DMS153 (cell line): ENCODE measurements at places on chromosomes 1 and 21.

GRCh38 chr1:110880708-110881374, 7.9 kb downstream of the CD53 start:
- no peak for DNase-seq

DNA sequence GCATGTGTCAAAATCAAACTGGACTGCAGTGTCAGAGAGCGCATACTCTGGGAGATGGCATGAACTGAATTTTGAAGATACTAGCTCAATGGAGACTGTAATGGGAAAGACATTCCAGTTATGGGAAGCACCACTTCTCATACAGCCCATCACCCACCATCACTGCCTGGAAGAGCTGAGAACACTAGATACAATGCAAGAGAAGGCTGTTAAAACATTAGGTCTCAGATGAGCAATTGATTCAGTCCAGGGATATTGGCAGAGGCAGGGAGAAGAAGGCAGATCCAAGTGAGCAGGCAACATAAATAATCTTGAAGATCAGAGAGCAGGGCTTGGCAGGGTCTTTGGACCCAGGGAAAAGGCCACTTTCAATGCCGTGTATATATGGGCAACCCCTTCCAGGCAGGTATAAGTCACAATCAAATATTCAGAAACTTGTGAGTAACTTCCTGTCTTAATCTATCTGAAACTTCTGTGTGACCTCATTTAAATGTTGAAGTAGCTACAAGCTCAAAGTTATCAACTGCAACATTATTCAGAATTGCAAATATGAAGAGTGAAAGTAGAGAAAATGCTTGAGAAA, 290.3 kb upstream of the SGIP1 start:
- no peak for DNase-seq

DNA sequence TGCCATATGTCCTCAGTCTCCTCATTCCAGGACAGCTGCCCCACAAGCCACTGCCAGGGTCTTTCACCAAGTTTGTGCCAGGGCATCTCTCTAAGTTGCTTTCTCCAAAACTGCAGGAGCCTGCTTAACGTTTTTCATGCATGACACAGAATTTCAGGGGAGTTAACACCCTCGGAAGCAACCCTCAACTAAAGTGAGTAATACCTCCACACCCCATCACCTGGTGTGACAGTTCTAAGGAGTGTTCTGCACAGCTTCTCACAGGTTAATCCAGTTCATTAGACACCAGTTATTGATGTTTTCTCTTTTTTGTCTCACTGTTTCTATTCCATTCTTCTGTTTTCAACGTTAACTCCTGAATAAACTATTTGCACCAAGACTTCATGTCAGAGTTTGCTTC, 115.0 kb downstream of the BACH1 start:
- DNase-seq, result no peak

DNA sequence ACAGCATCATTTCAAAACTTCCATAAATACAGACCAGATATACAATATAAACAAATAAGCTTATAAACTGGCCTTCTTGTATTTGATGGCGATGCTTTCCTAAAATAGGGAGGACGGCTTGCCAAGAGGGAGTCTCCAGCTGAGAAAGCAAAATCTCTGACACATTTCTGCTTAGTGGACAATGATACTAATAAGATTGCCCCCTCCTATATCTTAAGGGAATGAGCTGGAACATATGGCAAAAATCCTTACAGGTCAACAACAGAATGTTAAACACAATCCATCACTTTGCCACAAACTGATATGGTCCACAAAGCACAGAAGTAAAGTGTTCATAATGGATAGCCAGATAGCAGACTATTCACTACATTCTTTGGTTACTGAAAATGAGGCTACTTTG, 7.1 kb upstream of the GADD45A start:
- DNase-seq, result no peak

DNA sequence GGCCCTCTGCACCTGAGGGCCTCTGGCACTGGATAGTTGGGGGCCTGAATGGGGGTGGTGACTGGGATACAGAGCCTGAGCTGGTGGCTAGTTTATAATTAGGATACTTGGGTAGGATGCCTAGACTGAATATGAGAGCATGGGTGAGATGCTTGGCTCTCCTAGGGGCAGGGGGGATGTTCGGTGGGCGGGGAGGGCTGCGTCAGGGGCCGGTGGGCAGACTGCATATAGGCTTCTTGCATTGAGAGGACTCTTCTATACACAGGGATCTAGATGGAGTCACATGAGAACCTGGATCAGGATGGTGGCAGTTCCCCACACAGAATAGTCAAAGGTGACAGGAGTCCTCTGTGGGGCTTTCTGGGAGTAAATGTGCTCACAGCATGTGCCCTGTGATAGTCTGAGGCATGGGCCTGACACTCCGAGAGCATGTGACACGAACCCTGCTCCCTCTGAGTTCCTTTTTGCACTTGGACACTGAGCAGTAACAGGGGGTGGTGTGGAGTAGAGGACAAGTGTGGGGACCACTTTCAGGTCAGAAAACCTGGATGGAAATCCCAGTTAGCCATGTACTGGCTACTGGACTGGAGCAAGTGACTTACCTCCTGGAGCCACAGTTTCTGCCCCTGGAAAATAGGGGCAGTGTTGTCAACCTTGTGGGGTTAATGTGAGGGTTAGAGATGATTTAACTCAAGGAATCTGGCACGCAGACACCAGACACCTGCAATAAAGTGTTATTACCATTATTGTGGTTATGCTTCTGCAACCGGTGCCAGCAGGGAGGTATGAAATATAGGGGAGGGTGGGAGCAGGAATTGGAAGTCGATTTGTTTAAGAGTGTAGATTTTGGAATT, 2.2 kb downstream of the MAP7D1 start:
- DNase-seq, result no peak

DNA sequence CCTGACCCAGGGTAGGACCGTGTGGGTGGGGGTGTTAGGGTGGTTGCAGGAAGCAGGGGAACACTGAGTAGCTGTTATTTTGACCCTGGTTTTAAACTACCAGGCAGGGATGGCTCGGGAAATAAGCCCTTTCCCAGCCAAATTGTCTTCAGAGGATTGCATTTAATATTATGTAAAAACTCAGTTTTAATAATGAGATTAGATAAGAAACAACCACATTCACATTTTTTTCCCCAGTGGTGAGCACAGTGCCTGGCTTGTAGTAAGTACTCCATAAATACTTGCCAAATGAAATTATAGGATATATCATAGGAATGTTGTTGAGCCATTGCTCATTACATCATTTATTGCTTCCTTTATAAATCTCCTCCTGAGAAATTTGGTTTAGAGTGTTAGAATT, 3.1 kb upstream of the ACP6 start:
- DNase-seq, result no peak
